ENCODE measurements at places on chromosomes 3 and 15.

DNA sequence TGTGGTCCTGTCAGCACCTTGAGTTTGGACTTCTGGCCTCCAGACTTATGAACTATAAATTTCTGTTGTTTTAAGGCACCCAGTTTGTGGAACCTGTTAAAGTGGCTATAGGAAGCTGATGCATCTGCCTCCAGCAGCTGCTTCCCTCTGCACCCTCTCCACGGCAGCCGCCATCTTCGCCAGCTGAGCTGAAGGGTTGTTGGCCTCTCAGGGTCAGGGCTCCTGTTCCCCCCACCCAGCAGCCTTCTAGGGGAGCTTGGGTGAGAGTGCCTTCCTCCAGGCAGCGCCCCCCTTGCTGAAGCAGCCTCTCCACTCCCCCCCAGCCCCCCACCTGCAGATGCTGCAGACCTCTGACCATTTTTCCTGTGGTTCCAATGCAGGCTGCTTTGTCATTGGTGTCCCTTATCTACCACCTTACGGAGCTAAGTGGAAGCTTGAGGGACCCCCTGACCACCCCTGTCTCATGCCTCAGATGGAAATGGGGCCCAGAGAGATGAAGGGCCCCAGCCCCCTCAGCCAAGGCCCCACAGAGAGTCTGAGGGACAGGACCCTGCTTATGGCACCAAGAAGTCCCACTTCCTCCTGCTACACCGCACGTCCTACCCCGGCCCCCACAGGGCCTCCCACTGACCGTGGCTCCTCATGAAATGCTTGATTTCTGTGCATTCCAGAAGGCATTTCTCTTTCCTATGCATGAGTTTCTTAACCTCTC is 61.4 kb upstream of the TLE3 start:
- no peak for DNase-seq

- no peak for DNase-seq
These were observed 34.9 kb downstream of the VIPR1 start for GRCh38 chr3:42537350-42537749.

DNA sequence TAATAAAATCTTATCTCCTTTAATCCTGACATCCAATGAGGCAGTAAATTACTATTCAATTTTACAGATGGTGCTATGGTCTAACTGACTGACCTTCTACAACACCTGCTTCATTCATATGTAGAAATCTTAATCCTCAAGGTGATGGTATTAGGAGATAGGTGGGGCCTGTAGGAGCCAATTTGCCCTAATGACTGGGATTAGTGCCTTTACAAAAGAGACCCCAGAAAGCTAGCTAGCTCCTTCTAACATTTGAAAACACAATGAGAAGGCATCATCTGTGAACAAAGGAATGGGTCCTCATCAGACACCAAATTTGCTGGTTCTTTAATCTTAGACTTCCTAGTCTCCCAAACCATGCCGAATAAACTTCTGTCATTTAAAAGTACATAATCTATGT is 137.4 kb upstream of the UBP1 start:
- peak; percentile 61 for DNase-seq

DNA sequence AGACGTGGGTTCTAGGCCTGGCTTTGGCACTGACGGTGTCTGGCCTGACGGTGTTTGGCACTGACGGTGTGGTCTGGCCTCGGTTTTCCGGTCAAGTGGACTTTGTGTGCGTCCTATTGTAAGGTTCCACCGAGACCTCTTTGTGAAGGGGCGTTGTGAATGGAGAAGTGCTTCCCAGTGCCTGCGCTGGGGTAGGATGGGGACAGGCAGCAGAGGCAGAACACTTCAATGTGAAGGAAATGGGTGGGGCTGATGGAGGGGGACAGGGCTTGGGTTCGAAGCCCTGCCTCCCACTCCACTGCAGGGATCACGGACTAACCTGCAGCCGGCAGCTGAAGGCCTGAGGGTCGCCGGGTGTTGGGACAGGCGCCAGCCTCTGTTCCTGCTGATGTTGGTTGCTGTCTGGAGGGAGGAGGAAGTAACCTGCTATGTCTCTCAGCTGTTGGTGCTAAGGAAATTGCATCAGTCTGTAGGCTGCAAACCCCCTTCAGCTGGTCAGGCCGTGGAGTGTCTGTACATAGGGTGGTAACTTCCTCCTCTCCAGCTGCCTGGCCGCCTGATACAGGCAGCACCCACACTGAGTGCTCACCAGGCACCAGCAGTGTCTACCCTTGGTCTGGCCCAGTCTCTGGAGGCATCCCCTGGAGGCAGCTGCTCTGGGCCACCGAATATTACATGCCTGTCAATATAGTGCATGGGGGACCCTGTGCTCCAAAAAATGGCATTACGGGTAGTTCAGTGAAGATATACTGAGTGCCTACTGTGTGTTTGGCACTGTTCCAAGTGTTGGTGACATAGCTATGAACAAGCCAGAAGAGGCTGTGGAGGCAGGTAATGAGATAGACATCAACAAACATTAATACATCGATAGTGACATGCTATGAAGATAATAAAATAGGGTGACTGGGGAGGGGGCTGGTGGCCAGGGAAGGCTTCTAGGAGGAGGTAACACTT is 1.1 kb downstream of the TM6SF1 start:
- no peak for DNase-seq

GRCh38 chr15:65184305-65184867 is 756 bp downstream of the CLPX start:
- DNase-seq: peak; percentile 79

GRCh38 chr15:31359702-31360111 is 33.1 kb downstream of the KLF13 start:
- no peak for DNase-seq

DNA sequence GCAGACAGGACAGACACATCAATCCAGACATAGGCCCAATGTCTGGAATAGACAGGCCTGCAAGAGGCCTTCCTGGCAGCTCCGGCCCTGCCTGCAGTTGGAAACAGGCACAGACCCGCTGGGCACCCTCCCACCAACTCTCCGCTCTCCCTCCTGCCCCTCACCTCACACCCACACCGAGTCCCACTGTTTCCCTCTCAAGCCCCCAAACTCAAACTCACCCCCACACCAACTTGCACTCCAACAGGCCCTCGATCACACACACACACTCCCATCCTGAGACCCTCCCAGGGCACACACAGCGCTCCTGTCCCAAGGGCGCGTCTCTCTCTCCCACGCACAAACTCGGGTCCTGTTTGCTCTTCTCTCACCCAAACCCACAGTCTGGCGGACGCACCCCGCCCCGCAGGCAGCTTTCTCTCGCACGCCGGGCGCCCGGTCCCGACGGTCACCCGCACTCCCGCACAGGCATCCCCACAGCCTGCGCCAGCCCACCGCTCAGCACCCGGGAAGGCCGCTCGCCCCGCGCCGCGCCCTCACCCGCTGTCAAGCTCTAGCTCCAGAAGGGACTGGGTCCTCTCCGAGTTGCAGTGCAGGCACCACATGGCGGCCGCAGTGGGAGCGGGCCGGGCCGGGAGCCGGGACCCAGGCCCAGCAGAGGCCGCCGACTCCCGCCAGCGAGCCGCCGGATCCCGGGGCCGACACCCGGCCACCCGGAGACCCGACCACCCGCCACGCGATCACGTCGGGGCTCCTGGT is 106.2 kb downstream of the IQSEC1 start:
- peak; percentile 51 for DNase-seq

GRCh38 chr3:58143417-58144055 is 67.2 kb downstream of the DNASE1L3 start:
- no peak for DNase-seq

GRCh38 chr3:153090973-153091372 is 71.1 kb upstream of the RAP2B start:
- DNase-seq: peak; percentile 22

GRCh38 chr3:71371282-71371681 is 212.2 kb downstream of the FOXP1 start:
- DNase-seq: no peak

DNA sequence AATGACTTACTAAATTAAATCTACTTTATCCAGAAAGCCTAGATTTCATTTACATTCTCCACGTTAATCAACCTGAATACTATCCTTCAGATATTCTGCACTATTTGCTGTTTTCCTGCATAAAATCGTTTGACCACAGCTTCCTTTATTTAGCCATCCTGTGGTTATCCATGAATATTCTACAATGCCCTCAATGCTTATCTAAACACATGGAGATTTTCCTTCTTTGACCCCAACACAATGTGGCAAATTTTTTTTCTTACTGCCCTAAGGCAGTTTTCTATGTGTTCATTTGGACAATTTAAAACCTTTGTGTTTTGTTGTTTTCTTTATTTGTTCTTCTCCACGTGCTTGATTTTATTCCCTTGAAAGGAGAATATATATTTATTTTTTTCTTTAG is 495.5 kb upstream of the ROBO1 start:
- DNase-seq: peak; percentile 18

DNA sequence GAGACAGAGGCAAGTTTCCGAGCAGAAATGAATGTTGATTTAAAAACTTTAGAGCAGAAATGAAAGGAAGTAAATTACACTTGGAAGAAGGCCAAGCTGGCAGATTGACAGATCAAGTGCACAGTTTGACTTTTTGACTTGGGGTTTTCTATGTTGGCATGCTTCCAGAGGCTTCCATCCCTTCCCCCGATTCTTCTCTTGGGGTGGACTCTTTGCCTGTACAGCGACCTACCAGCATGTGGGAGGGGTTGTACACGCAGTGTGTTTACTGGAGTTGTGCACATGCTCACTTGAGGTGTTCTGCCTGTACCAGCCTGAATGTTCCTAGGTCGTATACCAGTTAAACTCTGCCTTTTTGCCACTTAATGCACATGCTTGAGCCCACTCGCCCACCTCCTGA is 701.5 kb upstream of the GBE1 start:
- DNase-seq: no peak

- DNase-seq: no peak
These were observed 3.8 kb upstream of the TKT start for GRCh38 chr3:53259427-53260259.

GRCh38 chr3:189324538-189325138 is 152.9 kb downstream of the TPRG1 start:
- DNase-seq: no peak

- DNase-seq: no peak
These were observed 3.7 kb upstream of the EFHB start for GRCh38 chr3:19937459-19938294.

DNA sequence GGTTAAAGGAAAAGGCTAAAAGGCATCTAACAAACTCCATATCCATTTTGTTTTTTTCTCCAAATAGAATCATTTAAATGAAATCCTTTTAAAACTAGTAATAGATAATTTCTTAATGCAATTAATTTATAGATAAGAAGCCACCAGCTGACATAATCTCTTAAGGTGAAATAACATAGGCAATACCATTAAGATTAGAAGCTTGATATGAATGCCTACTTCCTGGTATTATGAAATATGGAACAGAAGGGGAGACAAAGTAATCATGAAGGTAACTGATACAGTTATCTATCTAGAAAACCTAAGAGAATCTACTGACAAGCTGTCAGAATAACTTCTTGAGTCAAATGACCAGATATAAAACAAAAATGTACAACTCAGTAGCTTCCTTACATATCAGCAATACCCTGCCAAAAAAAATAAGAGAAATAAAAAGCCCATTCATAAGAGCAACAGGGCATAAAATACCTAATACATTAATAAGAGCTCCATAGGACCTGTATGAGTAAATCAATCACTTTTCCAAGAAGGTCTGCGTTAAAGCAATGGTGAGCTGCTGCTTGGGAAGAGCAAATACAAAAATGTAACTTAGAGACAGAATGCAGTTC is 10.7 kb downstream of the EHD4 start:
- no peak for DNase-seq

- no peak for DNase-seq
These were observed 89.5 kb upstream of the UBE2E2 start for GRCh38 chr3:23113455-23114171.

- DNase-seq: no peak
These were observed 117.3 kb upstream of the FLNB start for GRCh38 chr3:57890874-57891273.

- no peak for DNase-seq
These were observed 40.9 kb downstream of the SYNM start for GRCh38 chr15:99145778-99146177.

- no peak for DNase-seq
These were observed 154.2 kb downstream of the GABRG3 start for GRCh38 chr15:27125185-27125584.

DNA sequence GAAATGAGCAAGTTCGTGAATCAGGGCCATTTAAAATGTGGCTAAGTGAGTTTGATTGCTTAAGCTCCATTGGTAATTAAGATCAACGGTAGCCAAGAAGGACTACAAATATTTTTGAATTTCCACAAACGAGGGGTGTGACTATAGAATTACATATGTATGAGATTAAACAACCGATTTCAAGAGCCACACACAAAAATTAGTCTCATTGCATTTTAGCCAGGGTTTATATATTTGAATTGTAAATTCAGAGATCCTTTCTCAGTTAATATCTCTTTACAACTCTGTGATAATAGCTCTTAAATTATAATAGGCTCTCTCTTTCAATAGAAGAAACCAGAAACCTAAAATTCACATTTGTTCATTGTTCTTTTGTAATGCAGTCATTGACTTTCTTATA is 325.6 kb upstream of the ICE2 start:
- peak; percentile 91 for DNase-seq

DNA sequence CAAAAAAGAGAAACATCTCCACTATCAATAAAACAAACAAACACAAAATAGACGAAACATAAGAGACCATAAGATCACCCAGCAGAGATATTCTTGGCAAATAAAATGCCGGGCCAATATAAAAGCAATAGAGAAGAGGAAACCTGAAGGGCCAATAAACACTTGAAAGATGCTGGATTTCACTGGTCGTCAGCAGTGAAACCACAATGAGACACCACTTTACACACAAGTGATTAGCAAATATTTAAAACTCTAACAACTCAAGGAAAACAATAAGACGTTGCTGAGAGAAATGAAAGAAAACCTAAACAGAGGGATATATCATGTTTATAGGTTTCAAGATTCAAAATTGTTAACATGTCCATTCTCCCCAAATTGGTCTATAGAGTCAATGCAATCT is 148.5 kb downstream of the WDR76 start:
- no peak for DNase-seq

GRCh38 chr15:48553559-48553958 is 92.0 kb downstream of the FBN1 start:
- no peak for DNase-seq

GRCh38 chr15:38610748-38611147 is 46.1 kb upstream of the RASGRP1 start:
- no peak for DNase-seq

DNA sequence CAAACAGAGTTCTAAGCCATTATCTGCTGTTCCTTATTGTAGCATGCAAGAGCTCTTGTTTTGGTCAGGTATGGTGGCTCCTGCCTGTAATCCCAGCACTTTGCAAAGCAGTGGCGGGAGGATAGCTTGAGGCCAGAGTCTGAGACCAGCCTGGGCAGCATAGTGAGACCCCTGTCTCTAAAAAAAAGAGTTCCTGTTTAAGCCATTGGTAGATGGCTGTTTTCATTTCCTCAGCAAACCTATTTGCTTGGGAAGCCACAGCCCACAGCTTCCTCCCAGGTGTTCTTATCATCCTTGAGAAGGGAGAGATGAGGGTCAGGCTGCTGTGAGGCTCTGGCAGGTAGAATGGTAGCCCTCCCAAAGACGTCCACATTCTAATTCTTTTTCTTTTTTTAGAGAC is 24.4 kb upstream of the FAM81A start:
- no peak for DNase-seq

Data from HAP-1 (cell line).